ENCODE measurements at places on chromosomes 7 and 10. TPM values are rescaled to one million over a fixed set of nuclear protein-coding genes. Genes with fewer than 3 reads are reported as not detected.

LIPM gene
- not detected for total RNA-seq

OPALIN gene
- total RNA-seq = not detected

DNA sequence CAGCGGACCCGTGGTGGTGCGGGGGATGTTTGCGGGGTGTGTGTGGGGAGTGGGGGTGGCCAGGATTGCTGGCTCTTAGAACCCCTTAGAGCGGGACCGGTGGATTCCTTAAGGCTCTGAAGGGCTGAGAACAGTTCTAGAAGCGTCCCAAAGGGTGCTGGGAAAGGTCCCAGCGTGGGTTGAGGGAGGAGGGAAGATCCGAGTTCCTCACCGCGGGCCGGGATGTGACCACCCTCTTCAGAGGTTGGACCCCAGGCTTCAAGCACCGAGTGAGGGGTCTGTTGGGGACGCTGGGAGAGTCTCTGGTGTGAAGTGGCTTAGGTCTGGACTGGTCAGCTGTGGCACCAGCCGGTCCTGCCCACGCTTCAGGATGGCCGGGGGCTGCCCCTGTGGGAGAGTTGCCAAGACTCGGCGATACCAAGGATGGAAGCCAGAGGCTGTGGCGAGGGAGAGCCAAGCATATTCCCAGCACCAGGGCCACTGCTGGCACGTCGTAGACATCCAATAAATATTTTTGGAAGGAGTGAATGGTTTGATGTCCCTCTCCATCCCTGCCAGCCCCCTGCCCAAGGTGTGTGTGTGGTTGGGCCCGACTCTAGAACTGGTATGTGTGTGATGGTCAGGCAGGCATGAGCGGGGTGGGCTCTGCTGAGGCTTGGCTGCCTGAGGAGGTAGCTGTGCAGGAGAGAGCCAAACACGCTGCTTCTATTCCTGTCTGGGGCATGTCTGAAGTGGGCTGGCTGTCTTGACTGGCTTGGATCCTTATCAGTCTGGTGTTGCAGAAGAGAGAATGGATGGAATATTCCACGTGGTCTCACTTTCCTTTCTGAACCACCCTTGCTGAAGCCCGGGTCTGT lies 19.2 kb downstream of the ZNF775 start:
- DNase-seq = peak; percentile 22

DNA sequence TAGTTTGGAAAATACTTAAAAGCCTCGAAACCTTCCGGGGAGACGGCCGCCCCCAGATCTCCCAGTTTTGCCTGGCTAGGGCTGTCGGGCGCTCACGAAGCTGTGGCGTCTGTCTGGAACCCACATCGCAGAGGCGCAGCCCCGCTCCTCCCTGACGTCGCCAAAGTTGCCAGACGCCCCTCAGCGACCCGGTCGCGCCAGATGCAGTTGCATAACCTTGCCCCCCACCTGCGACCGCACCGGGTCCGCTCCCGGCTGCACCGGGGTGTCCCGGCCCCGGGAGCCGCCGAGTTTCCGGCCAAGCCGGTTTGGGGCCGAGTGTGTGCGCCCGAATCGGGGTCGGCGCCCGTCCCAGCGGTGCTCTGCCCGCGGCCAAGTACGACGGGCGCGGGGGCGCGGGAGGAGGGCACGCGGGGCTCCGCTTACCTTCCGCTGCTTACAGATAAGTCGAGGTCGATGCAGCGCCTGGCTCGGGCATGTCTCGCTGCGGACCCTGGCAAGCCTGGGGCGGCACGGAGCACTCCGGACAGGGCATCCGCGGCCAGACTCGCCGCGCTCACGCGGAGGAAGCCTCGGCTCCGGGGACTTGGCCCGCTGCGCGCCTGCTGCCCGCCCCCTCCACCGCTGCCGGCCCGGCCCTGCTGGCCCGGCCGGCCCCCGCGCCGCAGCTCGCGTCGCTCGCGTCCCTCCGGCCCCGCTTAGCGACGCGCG lies 665 bp downstream of the INSYN2A start:
- no peak for DNase-seq

- DNase-seq = no peak
These were observed 51.7 kb upstream of the FZD1 start for GRCh38 chr7:91212582-91212981.

DNA sequence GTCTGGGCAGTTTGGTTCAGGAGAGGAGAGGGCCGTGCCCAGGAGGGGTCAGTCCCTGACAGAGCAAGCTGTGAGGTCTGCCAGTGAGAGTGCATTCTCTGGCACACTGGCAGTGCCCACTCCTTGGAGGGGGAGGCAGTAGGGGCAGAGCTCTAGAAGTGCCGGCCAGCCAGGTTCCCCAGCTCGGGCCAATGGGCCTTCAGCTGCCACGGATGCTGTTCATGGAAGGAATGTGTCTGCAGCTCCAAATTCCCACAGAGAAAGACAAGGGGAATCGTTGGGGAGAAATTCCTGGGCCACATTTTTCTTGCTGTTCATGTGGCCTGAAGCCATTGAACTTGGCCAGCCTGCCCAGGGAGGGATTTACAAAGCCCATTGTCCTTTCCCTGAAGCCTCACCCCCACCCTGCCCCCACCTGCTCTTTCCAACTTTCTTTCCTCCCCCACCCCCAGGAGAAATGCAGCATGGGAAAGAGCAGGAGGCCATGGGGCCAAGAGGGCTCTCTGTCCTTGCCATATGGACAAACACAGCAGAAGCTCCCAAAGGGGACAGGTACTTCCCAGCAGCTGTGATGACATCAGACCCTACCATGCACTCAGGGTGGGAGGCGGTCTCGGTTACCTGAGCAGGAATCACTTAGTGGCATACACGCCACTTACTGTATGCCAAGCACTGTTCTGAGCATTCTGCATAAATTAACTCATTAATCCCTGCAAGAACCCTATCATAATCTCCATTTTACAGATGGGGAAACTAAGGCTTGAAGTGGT lies 70.7 kb downstream of the ARHGAP22 start:
- DNase-seq = no peak

DRGX gene
- total RNA-seq = not detected

GRCh38 chr10:97876402-97876801 lies 26.8 kb downstream of the GOLGA7B start:
- no peak for DNase-seq

GRCh38 chr7:132103718-132104117 lies 472.6 kb downstream of the PLXNA4 start:
- no peak for DNase-seq

- no peak for DNase-seq
These were observed 96.0 kb downstream of the NRBF2 start for GRCh38 chr10:63229161-63229560.

GRCh38 chr7:45662540-45663166 lies 88.5 kb downstream of the ADCY1 start:
- no peak for DNase-seq

GRCh38 chr7:66157060-66157459 lies 42.4 kb downstream of the CRCP start:
- no peak for DNase-seq

OR13A1 gene
- not detected for total RNA-seq

ANXA8L1 gene
- total RNA-seq = 17.4 TPM

SEPTIN7 gene
- total RNA-seq = 227 TPM

UNCX gene
- total RNA-seq = not detected

DNA sequence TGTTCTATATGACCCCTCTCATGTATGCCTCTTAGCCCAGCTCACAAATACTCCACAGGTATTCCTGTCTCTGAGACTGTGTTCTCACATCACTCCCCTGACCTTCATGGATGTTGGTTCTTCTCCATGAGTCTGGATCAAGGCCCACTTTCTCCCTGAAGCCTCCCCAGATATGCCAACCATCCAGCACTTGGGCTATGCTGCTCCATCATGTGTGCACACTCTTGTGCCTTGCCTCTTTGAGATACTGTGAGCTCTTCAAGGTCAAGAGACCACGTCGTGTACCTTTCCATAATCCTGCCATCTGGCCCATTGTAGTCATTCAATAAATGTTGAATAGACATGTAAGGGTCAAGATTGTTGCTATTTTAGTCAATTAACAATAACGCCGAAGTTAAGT lies 30.1 kb upstream of the TM9SF3 start:
- no peak for DNase-seq

DNA sequence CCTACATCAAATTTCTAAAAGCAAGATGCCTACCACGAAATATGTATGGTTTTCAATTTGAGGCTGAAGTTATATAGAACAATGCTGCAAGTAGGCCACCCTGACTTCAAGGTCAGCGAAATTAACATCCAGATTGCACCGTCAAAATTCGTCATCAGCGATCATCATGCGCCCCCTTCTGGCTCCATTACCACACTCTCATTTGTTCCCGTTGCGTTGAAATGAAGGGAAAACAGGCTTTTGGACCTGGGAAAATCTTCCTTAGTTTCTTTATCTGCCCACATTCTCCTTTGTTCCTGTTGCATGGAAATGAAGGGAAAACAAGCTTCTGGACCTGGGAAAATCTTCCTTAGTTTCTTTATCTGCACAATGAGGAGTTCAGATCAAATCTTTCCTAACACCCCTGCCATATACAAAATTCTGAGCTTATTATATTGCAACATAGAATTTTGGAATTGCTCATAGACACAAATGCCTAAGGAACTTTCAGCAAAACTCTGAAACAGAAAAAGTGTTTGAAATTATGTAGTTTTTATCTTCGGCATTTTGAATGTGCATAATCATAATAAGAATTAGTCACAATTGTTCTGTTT lies 98.2 kb upstream of the PRKCQ start:
- DNase-seq = peak; percentile 53

DNA sequence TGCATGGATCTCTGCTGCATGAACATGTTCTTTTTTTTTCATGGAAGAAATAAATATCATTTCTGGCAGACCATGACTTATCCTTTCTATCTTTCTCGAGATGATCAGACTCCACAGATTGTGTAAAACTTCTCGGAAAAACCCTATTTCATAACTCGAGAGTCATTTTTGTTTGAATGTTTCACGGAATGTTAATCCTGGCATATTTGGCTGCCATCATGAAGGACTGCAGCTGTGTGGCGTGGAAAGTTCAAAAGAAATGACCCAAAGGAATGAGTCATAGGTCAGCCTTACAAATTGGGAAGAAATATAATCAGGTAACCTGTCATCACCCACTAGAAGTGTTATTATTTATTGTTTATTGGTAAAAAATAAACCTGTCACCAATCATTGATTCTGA lies 566.8 kb downstream of the SDK1 start:
- DNase-seq = no peak

- DNase-seq = no peak
These were observed 128.7 kb downstream of the ITGB8 start for GRCh38 chr7:20459419-20459818.

PNLIPRP3 gene
- total RNA-seq = not detected

ADARB2 gene
- 0.42 TPM for total RNA-seq

DNA sequence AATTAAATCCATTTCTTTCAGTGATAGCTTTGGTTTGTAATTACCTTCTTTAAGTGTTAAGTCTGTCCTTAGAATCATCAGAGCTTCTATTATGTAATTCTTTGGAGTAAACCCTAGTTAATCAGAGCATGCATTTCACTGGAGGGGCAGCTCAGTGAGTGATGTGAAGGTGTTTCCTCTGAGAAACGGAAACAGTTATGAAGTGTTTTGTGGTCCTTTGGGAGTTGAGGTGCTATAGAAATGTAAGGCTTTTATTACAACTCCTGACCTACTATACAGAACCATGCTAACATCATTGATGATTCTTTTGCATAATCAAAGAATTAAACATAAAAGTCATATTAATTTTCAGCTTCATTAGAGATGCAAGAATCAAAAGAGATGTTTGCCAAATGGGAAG lies 141.5 kb downstream of the EXOC4 start:
- DNase-seq = no peak

GRCh38 chr7:150404172-150404804 lies 25.2 kb downstream of the ZNF775 start:
- no peak for DNase-seq

RNF32 gene
- total RNA-seq = 26.0 TPM

GRCh38 chr7:2691011-2691707 lies 3.2 kb downstream of the AMZ1 start:
- no peak for DNase-seq

VPS37D gene
- 1.9 TPM for total RNA-seq

PPP1R17 gene
- not detected for total RNA-seq

DNA sequence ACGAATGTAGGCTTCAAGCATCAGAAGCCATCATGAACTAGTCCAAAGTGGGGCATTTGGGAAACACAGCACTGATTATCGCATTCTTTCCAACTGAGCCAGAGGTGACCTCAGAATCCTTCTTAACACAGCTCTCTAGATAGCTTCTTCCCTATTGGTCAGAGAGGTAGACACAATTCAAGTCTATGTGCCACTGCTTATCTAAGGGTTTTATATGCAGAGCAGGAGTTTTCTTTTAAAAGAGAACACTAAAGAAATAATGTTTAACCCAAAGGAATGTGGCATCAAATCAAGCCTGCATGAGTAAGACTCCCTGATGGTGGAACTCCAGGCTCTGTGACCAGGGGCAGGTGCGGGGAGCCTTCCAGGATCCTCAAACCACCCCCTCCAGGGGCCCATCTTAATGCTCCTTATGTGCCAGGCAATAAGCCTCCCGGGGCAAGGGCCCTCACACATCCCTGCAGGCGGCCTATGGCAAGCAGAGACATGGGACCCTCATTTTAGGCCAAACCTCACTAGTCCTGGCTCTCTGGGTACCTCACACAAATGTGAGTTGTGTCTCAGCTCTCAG lies 13.8 kb downstream of the HSPA12A start:
- DNase-seq = no peak

- peak; percentile 34 for DNase-seq
These were observed 12.2 kb downstream of the TMEM184A start for GRCh38 chr7:1543826-1544177.

DNA sequence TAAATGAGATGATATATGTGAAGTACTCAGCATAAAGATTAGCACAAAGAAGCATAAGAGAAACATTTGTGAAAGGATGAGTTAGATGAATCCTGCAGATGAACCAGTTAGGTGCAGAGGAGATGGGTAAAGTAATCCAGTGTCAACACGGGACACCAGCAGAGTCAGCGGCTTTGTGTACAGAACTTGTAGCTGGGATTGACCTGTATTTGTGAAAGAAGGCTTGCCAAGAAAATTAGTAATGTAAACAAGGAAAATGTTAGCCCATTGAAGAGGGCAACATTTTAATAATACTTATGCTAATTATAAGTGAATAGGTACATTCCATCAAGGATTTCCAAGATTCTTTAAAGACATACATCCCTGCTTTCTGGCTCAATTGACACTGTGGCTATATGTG lies 255.7 kb downstream of the PTEN start:
- DNase-seq = no peak

- DNase-seq = no peak
These were observed 72.6 kb downstream of the KCNMA1 start for GRCh38 chr10:77564731-77565589.

DNA sequence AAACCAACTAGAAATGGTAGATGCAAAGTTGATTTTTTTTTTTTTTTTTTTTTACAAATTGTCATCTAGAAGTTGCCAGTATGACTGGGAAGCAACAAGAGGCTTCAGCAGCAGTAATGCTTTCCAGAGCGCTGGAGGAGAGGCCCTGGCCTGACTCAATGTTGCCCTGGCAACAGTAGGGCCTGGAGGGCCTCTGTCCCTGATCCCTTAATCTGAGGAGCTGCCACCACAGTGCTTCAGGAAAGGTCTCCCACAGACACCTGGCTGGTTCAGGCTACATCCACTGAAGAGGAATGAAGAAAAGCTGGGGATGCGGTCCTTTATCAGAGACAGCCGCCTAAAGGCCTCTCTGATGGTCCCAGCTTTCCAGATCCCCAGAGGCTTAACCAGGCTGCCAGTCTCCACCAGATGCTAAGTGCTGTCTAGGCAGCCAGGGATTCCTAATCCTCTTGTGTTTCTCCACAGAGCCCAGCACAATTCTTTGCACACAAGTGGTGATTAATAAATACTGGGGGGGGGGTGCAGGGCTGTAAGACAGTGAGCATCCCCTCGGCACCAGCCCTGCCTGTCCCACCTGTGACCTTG lies 33.7 kb downstream of the ZNF777 start:
- no peak for DNase-seq

Data from Caco-2 (cell line).